Activated B cell treated with CpG ODN at 0.5 μM for 24 hours (primary cell): ENCODE measurements at places on chromosomes 3 and 15. TPM values are rescaled to one million over a fixed set of nuclear protein-coding genes. Genes with fewer than 3 reads are reported as not detected.

- DNase-seq, result no peak
Measured at GRCh38 chr3:169241630-169241990, 421.9 kb downstream of the MECOM start.

DNA sequence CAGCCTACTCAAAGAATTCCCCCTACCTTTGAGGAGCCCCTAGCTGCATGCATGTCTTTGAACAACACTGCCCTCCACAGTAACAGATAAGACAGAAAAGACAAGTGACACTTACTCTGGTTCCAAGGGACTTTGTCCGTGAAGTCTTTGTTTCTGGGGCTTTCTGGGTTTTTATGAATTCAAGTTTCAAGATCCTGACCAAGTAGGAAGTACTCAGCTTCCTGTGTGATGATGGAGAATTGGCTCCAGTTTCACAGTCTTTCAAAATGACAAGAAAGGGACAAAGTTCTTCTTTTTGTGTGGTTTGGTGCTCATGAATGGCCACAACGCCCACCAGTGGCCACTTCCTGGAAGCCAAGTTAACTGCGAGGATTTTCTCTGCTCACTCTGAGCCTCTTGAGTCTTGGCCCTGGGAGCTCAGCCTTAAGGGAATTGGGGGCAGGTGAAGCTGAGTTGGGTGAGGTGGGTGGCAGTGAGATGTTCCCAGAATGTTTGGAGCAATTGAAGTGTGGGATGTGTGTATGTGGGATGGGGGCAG is at the start of gene CCR1:
Gene CCR1, minus strand, starts transcription at position 147 of the 538 bp plus-strand sequence. CDS start 4,000 bp downstream, outside the sequence.
- no peak for DNase-seq

DNA sequence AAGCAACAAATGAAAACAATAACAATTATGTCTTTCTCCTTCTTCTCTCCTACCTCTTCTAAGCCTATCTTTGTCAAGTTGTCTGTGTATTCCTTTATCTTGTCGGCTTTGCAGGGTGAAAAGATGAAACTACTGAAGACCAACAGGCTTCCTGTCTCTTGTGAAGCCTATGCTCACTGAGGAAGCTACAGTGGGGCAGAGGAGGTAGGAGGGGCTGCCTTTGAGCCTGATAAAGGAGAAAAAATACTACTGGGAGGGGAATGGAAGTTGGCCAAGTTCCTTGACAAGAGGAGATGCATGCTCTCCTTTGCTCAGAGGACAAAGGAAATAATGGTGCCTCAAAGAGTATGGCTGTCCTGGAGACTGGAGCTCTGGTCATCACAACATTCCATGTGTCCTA is 92.0 kb downstream of the IGSF11 start:
- no peak for DNase-seq

NPRL2 gene
- 23.6 and 26.4 TPM in 2 replicates for total RNA-seq
